Amniotic stem cell (primary cell): ENCODE measurements at places on chromosomes 5 and 9.
A peak's percentile ranks its signal among the peaks of the same experiment; 100 is the strongest.

DNA sequence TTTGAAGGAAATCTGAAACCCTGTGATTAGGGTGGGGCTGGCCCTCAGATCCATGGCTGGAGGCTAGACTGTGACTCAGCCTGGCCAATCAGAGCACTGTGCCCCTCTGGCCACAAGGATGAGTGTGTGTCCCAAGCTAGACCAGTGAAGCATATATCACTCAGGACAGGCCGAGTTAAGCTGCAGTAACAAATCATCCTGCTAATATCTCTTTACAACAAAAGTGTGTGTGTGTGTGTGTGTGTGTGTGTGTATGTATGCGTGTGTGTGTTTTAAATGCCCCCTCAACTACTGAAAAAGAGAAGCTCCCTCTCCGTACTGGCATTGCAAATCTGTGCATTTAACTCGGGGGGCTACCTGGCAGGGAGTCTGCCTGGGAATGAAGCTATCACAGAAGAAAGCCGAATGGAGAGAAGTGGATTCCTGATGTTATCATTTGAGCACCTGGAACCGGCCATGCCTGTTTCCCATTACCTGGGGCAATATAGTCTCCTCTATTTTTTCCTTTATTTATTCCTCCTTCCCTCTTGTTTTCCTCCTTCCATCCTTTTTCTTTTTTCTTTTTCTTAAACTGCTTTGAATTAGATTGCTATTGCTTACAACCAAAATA, 25.6 kb downstream of the STC2 start:
- peak; percentile 34 for DNase-seq

- DNase-seq, result no peak
Measured at GRCh38 chr5:1876660-1877064, 6.1 kb downstream of the IRX4 start.

- no peak for DNase-seq
Measured at GRCh38 chr9:79984429-79985067, 412.8 kb downstream of the TLE4 start.

GRCh38 chr9:101495810-101496209, 37.8 kb upstream of the RNF20 start:
- peak; percentile 78 for DNase-seq
